ENCODE measurements at places on chromosomes 7 and 10.
A peak's percentile ranks its signal among the peaks of the same experiment; 100 is the strongest.

- no peak for DNase-seq
Observed at GRCh38 chr7:140738280-140738679, 41.8 kb downstream of the NDUFB2 start.

DNA sequence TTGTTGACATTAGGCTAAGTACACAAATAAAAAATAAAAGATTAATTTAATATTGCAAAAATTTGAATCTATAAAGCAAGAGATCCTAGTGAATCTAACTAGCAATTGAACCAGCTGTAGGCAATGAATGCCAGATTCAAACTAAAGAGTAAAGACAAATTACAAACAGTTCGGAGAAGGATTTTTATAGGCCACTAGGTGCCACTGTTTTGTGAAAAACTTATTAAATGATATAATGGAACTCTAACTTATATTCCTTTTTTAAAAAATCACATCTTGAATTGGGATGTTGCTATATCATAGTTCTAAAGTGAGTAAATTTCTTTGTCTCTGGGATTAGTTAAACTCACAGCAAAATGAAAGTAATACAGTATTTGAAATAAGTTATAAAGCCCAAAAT, 39.1 kb upstream of the GNAI1 start:
- no peak for DNase-seq

DNA sequence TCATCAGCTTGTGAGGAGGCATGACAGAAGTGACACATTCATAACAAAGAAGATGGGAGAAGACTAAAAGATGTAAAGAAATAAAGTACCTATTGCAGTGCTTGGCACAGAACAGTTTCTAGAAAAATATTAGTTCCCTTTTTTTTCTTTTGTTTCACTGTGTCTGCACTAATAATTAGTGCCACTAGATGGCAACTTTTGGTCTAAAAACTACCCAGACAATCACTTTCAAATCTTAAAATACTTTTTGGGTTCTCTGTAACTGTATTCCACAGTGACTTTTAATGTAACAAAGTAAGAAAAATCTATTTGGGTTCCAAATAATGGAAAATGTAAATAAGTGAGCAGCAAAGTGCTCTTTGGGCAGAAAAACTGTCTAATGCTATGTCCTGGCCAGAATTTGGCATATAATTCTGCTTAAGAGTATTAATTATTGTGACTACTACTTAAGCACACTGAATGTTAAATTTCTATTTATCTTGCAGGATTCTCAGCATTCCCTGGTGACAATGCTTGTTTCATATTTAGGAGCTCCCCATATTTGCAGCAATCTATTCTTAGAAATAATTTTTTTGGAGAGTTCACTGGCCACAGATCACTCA, 134.8 kb upstream of the KIF5B start:
- peak; percentile 52 for DNase-seq

DNA sequence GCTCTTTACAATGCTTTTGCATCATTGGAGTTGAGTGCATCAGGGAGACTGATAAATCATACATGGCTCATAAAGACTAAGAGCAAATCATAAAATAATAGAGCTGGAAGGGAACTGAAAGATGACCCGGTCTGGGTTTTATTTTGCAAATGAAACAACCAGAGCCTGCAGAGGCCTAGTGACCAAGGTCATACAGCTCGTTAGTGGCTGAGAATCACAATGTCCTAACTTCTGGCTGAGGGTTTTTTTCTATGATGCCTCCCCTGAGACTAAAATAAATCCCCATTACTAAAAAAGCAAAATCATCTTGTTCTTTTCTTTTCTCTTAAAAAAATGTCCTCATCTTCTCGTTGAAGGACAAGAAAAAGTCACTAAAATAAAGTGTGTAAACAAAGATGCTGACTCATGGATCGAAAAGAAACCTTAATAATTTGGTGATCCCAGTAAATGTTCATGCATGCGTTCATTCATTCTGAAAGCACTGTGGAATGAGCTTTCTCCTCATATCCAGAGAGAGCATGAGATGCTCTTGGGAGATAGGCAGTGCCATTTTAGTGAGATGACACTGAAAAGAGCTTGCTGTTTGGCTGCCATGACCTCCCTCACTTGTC, 107.8 kb upstream of the PHYHIPL start:
- no peak for DNase-seq

- DNase-seq = no peak
Observed at GRCh38 chr7:2687881-2688318, at the start of gene AMZ1. Gene AMZ1 (plus strand): TSS chr7:2688202. CDS start chr7:2700452, 12,250 bp downstream.

- no peak for DNase-seq
Observed at GRCh38 chr7:92657391-92657790, 67.2 kb upstream of the FAM133B start.

DNA sequence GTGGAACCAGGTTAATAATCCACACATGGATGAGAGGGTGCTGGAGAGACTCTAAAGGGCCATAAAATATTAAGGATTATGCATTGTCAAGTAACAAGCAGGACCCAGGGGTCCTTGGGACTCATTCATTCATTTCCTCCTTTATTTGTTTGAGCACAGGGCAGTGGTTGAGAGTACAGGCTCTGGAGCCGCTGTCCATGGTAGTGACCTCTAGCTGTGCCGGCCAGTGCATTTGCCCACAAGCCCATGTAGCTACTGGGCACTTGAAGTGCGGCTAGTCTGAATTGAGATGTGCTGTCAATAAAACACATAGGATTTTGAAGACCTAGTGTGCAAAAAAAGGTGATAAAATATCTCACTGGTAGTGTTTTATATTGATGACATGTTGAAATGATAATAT, 137.6 kb downstream of the C10orf105 start:
- DNase-seq = peak; percentile 41

DNA sequence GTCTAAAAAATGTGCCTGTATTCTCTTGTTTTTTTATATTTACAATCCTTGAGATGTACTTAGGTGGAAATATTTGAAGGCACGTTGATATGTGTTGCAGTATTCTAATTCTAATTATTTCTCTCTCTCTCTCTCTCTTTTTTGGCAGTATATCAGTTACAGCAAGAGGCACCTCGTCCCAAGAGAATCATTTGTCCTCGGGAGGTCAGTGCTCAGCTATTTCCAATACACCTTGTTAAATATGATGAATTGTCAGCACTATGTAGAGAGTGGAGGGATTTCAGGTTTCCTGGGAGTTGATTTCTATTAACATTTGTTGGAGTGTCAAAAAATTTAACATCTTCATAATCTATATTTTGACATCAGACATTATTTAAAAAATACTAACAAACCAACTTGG, 173.2 kb downstream of the CHN2 start:
- no peak for DNase-seq

DNA sequence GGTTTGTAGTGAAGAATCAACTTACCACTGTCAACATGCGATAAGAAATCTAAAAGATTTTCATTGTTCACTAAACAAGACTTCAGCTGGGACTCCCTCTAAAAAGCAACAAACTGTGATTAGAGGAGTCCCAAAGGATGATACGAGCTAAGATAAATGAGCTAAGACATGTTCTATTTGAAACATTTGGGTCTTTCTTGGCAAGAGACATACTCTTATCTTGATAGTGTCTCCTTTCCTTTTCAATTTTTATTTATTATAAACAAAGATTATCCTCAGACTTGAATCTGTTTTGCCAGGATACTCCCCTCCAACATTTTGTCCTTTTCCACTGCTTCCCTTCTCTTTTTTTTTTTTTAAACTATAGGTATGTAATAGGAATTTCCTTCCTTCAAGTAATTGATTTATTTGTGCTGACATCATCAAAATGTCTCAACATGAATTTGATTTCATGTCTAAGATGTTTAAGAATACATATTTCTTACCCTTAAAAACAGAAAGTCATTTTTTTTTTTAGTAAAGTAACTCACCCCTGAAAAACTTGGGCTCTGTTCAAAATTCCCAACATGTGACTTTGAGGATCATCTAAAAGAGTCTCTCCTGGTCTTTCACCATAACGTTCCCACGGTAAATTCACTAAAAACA, 158.4 kb upstream of the NRP1 start:
- DNase-seq = no peak

GRCh38 chr7:35695987-35696386, 1.1 kb upstream of the HERPUD2 start:
- peak; percentile 45 for DNase-seq

DNA sequence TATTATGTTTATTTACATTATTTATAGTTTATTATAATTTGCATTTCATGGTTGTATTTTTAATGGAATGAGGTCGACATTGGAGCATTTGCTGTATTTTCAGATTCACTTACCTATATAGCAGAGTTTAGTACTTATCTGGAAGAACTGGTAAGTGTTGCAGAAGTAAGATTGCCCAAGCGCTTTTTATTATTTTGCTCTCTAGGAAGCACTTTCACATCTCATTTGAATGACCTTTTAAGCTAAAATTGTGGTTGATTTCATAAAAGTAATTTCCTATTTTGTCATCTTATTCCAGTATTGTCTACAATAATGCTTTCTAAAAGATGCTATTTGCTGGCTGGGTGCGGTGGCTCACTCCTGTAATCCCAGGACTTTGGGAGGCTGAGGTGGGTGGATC, 28.6 kb downstream of the SEC61A2 start:
- peak; percentile 5 for DNase-seq

- DNase-seq = peak; percentile 59
Observed at GRCh38 chr10:102394801-102395399, 605 bp upstream of the NFKB2 start.

DNA sequence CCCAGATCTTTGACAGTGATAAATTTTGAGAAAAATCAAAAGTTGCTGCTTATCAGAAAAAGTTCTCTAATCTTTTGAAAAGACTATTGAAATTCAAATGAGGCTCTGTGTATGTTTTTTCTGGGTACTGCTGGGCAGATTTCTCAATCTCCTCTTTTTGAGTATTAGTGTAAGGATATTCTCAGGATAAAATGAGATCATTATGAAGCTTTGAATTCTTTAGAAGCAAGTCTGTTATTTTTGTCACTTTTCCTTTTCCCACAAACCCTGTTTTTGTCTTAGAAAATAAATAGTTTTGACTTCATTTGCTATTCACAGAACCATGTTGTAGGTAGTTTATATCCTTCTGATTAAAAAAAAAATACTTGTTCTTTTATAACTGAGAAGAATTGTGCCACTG, 7.9 kb downstream of the STAM start:
- DNase-seq = no peak

DNA sequence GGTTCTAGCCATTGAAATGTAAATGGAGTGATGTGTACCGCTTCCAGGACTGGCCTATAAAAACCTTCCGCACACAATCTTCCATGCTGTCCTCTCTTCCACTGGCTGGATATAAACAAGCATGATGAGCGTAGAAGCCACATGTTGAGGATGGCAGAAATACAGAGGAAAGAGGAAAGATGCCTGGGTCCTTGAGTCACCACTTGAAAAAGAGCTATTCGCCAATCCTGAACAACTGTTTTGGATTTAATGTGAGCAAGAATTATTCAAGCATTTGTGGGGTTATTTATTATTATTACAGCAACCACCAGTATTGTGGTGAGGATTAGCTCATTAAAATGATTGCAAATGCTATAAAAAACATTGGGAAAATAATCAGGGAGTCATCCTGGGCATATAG, 45.8 kb upstream of the PLXNA4 start:
- no peak for DNase-seq

DNA sequence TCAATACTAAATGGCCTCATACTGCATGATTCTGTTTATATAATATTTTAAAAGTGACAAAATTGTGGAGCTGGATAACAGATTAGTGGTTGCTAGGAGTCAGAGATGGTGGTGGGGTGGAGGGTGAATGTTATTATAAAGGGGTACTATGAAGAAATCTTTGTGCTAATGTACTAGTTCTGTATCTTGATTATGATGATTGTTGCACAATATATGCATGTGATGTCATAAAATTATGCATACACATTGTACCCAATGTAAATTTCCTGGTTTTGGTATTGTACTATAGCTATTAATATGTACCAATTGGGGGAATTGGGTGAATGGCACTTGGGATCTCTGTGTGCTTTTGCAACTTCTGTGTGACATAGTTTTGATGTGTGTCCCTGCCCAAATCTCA, 112.2 kb downstream of the TMEM26 start:
- DNase-seq = no peak

GRCh38 chr10:627032-627992, 62.2 kb downstream of the DIP2C start:
- DNase-seq = no peak

GRCh38 chr7:108283252-108283651, 153.1 kb upstream of the LAMB4 start:
- no peak for DNase-seq

- peak; percentile 32 for DNase-seq
Observed at GRCh38 chr7:32937344-32938174, 19.7 kb upstream of the FKBP9 start.

DNA sequence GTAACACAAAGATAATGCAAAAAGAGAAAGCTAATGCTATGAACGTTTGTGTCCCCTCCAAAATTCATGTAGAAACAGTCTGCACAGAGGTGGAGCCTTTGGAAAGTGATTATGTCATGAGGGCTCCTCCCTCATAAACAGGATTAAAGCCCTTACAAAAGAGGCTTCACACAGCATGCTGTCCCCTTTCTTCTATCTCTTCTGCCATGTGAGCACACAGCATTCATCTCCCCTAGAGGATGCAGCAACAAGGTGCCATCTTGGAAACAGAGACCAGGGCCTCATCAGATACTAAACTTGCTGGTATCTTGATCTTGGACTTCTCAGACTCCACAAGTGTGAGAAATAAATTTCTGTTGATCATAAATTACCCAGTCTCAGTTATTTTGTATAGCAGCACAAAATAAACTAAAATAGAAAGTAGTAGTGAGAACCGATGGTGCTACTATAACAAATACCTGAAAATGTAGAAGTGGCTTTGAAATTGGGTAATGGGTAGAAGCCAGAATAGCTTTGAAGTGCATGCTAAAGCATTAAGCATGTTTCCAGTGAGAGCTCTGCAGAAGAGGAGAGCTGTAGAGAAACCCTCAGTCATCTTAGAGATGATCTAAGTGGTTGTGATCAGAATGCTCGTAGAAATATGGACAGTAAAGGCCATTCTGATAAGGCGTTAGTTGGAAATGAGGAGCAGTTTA, 108.7 kb downstream of the DNAJC1 start:
- DNase-seq = no peak

DNA sequence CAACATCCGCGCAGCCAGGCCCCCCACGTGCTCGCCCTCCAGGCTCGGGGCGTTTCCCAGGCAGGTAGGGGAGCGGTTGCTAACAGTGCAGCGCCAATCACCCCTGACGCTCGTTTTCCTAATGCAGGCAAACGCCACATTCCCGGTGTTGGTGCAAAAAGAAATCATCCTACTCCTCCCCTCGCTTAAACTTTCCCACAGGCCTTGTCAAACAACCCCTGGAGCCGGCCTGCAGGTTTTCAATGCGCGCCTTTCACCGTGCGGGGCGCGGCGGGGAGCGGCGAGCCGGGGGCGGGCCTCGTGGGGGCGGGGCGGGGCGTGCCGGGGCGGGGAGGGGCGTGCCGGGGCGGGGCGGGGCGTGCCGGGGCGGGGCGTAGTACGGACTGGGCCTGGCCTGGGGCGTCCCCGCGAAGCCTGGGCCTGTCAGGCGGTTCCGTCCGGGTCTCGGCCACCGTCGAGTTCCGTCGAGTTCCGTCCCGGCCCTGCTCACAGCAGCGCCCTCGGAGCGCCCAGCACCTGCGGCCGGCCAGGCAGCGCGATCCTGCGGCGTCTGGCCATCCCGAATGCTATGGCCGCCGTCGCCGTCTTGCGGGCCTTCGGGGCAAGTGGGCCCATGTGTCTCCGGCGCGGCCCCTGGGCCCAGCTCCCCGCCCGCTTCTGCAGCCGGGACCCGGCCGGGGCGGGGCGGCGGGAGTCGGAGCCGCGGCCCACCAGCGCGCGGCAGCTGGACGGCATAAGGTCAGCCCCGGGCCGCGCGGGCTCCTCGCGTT, at the start of gene ECHDC3:
Gene ECHDC3, plus strand, starts transcription at position 374 of the 770 bp plus-strand sequence. Its CDS starts 195 bp downstream, at position 569.
- no peak for DNase-seq

GRCh38 chr7:27143023-27143949, at the start of gene HOXA5:
Gene HOXA5 (minus strand): TSS chr7:27143681. CDS start chr7:27143607, 74 bp downstream.
- no peak for DNase-seq

All from NB4 (cell line).